ENCODE measurements at places on chromosomes 2 and 18.

DNA sequence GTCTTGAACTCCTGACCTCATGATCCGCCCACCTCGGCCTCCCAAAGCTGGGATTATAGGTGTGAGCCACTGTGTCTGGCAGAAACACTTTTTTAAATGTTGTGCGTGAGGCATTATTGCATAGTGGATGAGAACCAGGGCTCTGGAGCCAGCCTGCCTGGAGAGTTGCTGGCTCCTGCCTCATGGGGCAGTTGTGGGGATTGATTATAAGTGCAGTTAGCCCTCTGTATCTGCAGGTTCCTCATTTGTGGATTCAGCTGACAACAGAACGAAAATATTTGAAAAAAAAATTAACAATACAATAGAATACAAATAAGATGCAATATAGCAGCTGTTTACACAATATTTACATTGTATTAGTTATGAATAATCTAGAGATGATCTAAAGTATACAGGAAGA lies 129.4 kb upstream of the EML6 start:
- DNase-seq, result no peak

DNA sequence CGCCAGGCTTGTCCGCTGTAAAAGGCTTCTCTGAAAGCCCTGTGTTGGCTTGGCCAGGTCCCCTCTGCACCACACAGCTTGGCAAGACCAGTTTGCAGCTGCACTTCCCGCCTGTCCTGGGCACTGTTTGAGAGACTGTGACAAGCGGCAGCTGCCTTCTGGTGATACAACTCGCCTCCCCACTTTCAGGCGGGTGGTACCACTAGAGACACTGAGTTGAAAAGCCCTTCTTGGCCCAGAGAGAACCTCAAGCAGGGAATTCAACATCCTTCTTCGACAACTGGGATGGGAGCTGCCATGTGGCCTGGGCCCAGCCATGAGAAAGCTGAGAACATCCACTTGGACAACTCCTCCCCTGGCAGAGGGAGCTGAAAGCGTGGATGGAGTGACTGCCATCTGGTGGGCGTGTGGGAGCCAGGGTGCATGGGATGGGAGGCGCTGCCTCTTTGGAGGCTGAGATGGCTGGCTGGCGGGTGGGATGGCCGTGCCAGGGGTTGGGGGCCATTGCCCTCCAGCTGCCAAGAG lies 125.5 kb upstream of the REV1 start:
- no peak for DNase-seq

- DNase-seq, result no peak
Measured at GRCh38 chr2:105643405-105644173, 101.1 kb upstream of the NCK2 start.

DNA sequence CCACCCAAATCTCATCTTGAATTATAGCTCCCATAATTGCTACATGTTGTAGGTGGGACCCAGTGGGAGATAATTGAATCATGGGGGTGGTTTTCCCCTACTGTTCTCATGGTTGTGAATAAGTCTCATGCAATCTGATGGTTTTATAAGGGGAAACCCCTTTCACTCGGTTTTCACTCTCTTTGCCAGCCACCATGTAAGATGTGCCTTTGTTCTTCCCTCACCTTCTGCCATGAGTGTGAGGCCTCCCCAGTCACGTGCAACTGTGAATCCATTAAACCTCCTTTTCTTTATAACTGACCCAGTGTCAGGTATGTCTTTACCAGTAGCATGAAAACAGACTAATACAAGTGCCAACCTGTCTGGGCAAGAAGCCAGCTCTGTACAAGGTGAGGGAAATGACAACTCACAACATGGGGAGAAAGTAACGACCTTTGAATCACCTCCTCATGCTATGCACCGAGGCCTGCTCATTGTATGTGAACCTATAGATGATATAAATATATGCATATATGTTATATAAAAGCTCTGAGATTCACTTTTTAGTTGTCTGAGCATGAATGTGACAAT lies 162.2 kb downstream of the ALPK2 start:
- DNase-seq, result no peak

GRCh38 chr2:225488743-225489142 lies 89.2 kb downstream of the NYAP2 start:
- no peak for DNase-seq

- no peak for DNase-seq
Measured at GRCh38 chr2:71940695-71941094, 207.0 kb downstream of the CYP26B1 start.

DNA sequence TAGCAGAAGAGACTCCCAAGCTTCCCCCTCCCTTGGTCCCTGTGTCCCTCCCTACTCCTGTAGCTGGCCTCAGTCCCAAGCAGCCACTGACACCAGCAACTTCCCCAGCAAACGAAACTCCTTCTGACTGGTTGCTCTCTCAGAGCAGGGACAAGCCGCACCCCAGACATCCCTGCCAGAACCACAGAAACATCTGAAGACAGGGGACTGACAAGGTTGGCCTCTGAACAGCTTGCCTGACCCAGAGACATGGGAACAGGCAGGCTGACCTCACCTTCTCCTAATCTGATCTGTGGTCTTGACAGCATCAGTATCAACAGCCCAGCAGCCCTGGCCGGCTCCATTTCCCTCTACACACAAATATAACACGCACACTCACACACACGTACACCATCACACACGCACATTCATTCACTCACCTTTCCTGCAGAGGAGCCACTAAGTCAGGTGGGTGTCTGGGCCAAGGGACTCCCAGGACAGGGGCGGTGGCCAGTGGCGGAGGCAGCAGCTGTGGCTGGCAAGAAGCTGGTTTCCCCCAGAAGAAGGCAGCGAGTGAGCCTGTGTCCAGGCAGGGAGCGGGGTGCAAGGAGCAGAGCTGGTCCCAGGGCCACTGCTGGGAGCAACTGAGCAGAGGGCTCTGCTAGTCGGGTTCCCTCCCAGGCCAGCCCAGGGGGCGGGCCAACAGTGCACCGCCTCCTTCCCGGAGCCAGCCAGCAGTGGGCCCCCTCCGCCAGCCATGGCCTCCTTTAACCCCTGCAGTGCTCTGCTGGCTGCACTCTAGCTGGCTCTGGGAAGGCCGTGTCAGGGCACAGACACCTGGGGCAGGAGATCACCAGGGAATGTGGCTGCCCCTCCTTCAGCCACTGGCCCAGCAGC lies 59.1 kb downstream of the TNS1 start:
- no peak for DNase-seq

GRCh38 chr18:49857708-49858107 lies 44.4 kb upstream of the ACAA2 start:
- DNase-seq, result no peak

DNA sequence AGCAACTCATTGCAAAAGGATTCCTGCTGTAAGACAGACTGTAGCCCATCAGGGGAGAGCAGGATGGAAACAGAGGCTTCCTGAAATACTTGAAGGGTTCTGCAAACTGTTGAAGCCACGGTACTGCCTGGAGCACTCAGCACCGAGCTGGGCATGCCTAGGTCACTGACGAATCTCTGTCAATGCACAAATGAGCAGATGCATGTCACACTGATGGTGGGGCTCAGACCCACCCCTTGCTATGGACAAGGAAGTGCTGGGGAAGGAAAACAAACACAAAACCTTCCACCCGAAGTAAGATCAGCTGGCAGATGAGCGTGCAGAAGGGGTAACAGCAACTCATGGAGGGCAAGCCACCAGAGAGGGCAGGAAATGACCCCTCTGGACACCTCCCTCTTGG lies 136.7 kb downstream of the BCL2 start:
- no peak for DNase-seq

DNA sequence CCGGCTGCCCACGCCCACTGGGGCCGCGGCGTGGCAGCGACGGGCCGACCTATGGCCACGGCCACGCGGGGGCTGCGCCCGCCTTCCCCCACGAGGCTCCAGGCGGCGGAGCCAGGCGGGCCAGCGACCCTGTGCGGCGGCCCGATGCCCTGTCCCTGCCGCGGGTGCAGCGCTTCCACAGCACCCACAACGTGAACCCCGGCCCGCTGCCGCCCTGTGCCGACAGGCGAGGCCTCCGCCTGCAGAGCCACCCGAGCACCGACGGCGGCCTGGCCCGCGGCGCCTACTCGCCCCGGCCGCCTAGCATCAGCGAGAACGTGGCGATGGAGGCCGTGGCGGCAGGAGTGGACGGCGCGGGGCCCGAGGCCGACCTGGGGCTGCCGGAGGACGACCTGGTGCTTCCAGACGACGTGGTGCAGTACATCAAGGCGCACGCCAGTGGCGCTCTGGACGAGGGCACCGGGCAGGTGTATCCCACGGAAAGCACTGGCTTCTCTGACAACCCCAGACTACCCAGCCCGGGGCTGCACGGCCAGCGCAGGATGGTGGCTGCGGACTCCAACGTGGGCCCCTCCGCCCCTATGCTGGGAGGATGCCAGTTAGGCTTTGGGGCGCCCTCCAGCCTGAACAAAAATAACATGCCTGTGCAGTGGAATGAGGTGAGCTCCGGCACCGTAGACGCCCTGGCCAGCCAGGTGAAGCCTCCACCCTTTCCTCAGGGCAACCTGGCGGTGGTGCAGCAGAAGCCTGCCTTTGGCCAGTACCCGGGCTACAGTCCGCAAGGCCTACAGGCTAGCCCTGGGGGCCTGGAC lies 253.2 kb downstream of the GLI2 start:
- no peak for DNase-seq

DNA sequence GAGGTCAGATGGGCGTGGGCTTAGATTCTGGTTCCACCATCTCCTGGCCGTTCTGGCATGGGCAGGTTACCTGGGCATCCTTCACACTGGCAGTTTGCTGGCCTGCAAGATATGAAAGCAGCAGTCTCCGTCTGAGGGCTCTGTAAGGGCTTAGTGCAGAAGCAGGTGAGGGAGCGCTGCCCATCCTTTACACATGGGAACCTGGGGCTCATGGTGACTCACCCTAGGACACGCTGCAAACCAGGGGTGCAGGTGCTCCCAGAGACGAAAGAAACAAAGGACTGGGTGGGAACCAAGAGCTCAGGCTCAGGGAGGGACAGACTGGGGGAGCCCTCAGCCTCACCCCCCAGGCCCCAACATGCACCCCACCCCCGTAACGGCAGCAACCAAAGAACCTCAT lies 10.7 kb upstream of the ID2 start:
- no peak for DNase-seq

DNA sequence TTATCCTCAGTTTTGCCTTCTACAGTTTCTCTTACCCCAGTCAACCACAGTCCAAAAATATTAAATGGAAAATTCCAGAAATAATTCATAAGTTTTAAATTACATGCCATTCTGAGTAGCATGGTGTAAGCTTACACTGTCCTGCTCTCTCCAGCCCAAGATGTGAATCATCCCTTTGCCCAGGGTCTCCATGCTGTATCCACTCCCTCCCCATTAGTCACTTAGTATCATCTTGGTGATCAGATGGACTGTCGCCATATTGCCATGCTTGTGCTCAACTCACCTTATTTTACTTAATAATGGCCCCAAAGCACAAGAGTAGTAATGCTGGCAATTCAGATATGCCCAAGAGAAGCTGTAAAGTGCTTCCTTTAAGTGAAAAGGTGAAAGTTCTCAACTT lies 18.5 kb upstream of the CCNT2 start:
- DNase-seq, result no peak

Measured in HL-60 (cell line).